Thymus (tissue), 14 donors: ENCODE measurements at places on chromosomes 7 and 10. TPM values are rescaled to one million over a fixed set of nuclear protein-coding genes. Genes with fewer than 3 reads are reported as not detected.

- no peak for DNase-seq
These were observed 23.7 kb downstream of the USP6NL start for GRCh38 chr10:11587722-11588259.

GRCh38 chr10:12869427-12869826, 132.1 kb downstream of the CCDC3 start:
- DNase-seq = no peak

DNA sequence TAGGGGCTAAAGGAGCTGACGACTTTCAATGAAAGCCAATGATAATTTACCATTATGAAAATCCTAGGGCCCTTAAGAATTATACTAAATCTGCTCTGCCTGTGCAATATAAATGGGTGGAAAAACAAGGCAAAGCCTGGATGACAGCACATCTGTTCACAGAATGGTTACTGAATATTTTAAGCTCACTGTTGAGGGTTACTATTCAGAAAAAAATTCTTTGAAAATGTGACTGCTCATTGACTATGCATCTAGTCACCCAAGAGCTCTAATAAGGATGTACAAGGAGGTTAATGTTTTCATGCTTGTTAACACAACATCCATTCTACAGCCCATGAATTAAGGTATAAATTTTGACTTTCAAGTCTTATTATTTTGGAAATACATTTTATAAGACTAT, 8.9 kb downstream of the DKK1 start:
- no peak for DNase-seq

Gene GALNT17
- 1.8 TPM for total RNA-seq

GRCh38 chr7:130473876-130474275, 18.0 kb upstream of the MEST start:
- no peak for DNase-seq

Gene SYT15B
- total RNA-seq = 0.42 TPM

DNA sequence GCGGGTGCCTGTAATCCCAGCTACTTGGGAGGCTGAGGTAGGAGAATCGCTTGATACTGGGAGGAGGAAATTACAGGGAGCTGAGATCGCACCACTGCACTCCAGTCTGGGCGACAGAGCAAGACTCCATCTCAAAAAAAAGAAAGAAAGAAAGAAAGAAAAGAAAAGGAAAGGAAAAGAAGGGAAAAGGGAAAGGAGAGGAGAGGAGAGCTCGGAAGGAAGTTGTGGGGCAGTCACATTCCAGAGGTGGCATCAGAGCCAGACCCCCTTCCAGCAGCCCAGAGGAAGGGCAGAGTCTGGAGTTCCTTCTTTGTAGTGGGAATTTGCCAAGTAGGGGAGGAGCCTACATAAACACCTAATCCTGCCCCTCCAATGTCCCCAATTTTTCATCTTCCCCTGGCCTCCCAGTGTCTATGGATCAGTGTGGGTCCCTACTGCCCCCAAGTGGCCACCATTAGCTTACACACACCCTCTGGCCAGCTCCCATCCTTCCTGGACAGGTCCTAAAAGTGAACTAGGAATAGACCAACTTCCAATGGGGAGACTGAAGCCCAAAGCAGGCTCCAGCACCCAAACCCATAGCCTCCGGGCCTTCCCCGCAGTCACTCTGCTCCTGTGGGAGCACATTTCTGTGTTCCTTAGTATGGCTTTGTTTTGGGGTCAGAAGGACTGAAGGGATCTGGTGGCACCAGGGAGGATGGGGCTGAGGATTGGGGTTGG, 39.6 kb upstream of the HSPB1 start:
- DNase-seq = no peak

Gene TMEM229A
- not detected for total RNA-seq

GRCh38 chr10:47337310-47337709, 10.9 kb upstream of the RBP3 start:
- DNase-seq = no peak

DNA sequence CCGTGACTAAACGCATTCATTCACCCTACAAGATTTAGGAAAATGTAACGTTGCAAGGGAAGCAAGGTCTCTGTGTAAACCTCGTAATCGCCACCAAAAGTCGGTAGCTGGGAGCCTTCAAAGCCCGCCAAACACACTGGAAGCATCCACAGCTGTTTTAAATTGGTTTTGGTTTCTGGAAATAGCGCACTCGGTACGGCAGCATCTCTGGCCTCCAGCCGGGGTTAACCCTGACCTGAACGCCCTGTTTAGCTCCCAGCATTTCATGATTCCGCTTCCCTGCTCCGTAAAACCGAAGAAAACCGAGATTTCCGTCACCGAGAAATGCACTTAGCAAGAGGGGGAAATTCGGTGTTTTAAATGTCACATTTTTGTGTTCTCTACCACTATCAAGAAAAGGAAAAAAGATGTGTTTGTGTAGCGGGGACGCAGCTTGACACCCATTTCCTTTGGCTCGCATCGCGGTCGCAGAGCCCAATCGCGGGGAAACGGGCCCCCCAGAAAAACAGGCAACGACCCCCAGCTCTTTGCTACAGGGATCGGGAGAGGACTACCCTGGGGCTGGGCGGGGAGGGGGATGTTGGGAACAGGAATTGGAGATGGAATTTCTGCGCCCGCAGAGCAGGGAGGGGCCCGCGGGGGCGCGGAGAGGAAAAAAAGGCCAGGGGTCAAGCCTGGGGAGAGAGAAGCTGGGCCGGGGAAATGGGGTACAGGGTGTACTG, 646 bp downstream of the SGCE start:
- peak; percentile 37 for DNase-seq

DNA sequence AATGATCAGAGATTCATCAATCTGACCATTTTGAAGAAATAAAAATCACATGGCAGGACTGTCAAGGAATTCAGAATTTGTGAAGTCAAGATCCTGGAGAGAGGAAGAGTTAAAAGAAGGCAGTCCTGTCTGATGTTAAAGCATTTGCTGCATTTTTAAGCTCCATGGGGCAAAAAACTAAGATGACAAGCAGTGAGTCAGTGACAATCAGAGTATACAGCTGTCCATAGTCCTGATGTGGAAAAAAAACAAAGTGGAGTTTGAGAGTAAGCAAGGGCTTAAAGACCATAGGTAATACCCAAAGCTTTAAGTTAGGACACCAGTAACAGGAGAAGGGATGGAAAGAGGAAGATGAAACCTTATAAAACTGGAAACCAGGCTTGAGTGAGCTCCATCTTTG, 412.7 kb upstream of the ANKRD30A start:
- DNase-seq = no peak

DNA sequence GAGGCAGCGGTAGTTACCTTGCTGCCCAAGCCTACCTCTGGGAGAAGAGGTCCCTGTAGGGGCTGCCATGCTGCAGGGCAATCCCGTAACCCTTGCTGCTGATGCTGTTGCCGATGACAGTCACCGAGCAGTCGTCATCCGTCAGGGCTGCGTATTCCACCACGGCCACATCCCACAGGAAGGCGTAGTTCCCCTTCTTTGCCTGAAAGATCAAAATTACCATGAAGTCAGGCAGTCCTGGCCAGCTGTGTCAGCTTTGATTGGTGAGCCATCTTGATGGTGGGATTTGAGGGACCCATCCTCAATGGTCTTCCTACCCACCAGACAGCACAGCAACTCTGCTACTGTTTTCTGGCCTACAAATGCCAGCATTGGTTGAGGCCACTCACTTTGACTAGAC, 746.8 kb downstream of the GRID1 start:
- no peak for DNase-seq

GRCh38 chr7:97390052-97390451, 272.6 kb downstream of the SDHAF3 start:
- no peak for DNase-seq

- no peak for DNase-seq
These were observed 103.6 kb downstream of the MKLN1 start for GRCh38 chr7:131431289-131431688.

- no peak for DNase-seq
These were observed 35.0 kb upstream of the TRIM24 start for GRCh38 chr7:138425026-138425425.

DNA sequence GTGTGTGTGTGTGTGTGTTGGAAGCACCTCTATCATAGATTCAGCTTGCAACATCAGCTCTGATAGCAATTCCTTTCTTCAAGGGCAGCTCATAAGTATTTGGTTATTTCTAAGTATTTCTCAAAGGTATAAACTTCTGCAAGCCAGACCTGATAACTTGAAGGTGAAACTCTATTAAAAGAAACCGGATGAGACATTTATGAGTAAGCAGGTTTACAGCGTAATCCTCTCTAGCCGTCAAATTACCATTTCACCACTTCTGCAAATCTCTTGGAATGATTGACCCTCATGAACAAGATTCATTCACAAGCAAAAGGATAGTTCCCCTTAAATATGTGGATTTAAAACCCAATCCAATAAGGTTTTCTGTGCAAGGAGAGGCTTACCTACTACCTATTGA, 23.1 kb downstream of the PDE1C start:
- no peak for DNase-seq
